IMR-90 (cell line): ENCODE measurements at places on chromosomes 7 and 10. TPM values are rescaled to one million over a fixed set of nuclear protein-coding genes. Genes with fewer than 3 reads are reported as not detected.

DNA sequence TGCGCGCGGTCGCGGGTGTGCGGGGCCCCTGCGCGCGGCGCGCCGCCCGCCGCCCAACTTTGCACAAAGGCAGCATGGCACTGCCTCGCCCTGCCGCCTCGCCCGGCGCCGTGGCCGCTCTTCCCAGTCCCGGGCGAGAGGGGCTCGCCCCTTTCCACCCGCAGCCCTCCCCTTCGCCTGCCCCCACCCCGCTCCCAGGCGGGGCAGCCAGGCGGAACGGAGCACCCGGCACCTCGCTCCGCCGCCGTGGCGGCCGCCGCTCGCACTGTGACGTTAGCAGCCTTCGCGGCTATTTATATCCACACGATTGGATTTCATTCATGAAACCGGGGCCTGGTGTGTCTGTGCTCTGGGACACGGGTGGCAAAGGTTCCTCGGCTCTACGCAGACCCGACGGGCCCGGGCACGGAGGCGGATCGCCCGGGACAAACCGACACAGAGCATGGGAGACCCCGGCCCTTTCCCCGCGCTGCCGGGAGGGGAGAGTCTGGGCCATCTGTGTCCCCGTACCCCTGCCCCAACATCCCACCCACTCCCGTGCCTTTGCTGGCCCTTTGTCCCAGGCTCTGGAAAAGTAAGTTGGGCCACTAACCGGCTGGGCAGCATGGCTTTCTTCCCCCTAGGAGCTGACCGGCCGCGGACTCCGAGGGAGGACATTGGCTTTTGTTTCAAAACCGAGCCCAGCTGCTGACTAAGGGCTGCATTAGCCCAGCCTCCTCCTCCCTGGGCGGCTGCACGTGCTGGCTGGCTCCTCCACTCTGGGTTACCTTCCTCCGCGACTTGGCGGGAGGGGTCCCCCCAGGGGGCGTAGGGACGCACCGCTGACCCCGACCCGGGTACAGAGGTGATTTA is at the start of gene RHOBTB1:
RHOBTB1 (minus strand) TSS at position 128 of the 852 bp plus-strand sequence. CDS start 32,643 bp downstream, outside the sequence.
- H3K4me1 ChIP-seq, result peaks cover 2% of the 10 kb centered on the region; the same call in 1 of the 2 replicates
- H3K36me3 ChIP-seq, result peaks cover 1% of the 10 kb centered on the region; the same call in 1 of the 2 replicates
- peak; percentile 83 for DNase-seq

GRCh38 chr10:61903928-61904344 is 2.4 kb downstream of the ARID5B start:
- H3K27ac ChIP-seq, result peak overlapping the region; percentile 99
- peaks cover 4% of the 10 kb centered on the region; the same call in 1 of the 2 replicates for H3K36me3 ChIP-seq
- no peaks in the 10 kb centered on the region for H3K27me3 ChIP-seq
- peaks cover 4% of the 10 kb centered on the region for H3K4me1 ChIP-seq
- DNase-seq, result peak; percentile 19

DNA sequence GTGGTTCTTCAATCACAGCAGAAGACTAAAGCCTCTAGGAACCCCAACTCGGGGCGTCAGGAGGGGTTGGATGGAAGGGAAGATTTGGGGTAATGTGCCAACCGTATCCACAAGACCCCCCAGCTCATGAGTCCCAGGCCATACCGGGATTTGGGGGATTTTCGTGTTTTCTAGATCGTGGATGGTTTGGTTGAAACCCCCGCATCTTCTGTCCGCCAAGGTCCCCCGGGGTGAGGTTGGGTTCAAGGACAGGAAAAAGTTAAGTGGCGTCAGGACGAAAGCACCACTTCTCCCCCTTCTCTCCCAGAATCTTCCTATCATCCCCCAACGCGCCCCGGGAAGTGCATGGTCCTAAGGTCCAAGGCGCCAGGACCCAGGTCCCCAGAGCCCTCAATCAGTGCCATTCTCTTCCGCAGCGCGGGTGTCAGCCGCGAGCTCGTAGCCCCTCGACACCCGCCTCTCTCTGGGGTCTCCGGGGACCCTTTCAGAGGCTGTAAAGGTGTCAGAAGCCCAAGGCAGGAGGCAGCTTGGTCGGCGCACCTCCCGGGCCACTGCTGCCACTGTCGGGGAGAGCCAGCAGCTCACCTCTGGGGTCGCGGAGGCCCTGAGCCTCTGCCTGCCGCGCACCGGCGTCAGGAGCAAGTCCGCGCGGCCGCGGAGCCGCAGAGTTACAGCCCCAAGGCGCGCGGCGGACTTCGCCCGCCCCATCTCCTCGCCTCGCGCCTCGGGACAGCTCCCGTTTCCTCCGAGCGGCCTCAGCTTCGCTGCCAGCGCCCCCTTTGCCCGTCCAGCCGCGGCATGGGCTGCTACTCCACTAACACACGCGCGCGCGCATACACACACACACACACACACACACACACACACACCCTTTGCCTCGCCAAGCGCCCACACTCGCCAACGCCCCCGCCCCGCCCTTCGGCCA is 1.5 kb downstream of the MKX start:
- H3K4me1 ChIP-seq, result peaks cover 3% of the 10 kb centered on the region; the same call in 1 of the 2 replicates
- no peaks in the 10 kb centered on the region for H3K36me3 ChIP-seq
- H3K4me3 ChIP-seq, result peak overlapping the region; percentile 33
- peak; percentile 26 for DNase-seq
- H3K27me3 ChIP-seq, result peaks cover 54% of the 10 kb centered on the region

DNA sequence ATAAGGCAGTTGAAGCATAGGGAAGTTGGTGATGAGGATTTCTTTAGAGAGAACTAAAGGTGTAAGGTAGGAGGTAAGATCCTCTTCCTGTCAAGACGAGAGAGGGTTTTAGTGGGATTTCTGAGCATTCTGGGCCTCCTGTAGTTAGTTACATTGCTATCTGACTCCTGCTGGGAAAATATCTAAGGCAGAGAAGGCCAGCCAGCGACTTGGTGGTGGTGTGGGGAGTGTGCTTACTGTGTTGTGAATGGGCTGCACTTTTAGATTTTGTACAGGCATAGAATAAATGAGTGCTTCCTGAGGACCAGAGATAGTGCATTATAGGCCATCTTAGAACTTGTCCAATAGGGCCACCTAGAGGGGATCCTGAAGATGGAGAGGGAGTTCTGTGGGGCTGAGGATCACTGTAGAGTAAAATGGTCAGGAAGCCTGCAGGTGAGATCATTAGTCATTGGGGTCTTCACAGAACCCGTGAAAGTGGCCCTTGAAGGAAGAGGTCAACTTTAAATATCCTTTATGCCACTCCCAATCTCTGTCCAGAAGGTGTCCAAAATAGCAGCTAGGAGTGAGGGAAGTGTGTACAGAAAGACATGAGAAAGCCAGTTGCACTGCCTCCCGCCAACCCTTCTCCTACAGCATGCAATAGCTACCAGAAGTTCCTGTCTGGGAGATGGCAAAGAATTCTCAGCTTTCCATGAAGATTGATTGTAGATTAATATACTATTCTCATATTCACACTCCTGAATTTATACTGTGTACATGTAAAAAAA is 266.6 kb downstream of the POLR1F start:
- peak; percentile 75 for DNase-seq
- H3K36me3 ChIP-seq, result no peaks in the 10 kb centered on the region
- H3K27ac ChIP-seq, result no peak overlapping the region
- H3K27me3 ChIP-seq, result no peaks in the 10 kb centered on the region

DNA sequence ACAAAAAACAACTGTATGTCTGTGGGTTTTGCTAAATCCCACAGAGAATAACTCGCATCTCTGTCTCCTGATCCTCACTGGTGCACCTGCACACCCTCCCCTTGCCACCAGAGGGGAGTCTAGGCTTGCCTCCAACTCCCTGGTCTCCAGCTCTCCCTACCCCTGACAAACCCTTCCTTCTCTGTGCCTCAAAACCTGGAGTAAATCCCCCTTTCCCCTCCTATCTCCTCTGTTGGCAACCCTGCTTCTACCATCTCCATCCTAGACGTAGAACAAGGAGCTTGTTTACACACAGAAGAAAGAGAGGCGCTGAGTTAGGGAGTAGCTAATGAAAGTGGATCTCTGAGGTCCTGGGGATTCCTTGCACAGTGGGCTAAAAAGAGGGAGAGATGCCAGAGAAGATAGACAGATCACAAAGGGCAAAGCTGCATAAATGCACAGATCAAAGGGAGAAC is 6.0 kb downstream of the MBLAC1 start:
- H3K4me1 ChIP-seq, result peaks cover 2% of the 10 kb centered on the region; the same call in 1 of the 2 replicates
- H3K27me3 ChIP-seq, result peaks cover 2% of the 10 kb centered on the region; the same call in 1 of the 2 replicates
- H3K36me3 ChIP-seq, result no peaks in the 10 kb centered on the region
- H3K4me3 ChIP-seq, result no peak overlapping the region
- no peak overlapping the region for H3K27ac ChIP-seq

- no peaks in the 10 kb centered on the region for H3K36me3 ChIP-seq
- no peak for DNase-seq
- H3K27me3 ChIP-seq, result no peaks in the 10 kb centered on the region; the same call in 1 of the 2 replicates
- no peak overlapping the region for H3K27ac ChIP-seq
Observed at GRCh38 chr10:32159264-32159663, 103.0 kb upstream of the KIF5B start.

- H3K4me1 ChIP-seq, result peaks cover 39% of the 10 kb centered on the region
- H3K36me3 ChIP-seq, result peaks cover 18% of the 10 kb centered on the region
- H3K27ac ChIP-seq, result no peak overlapping the region
- no peaks in the 10 kb centered on the region for H3K27me3 ChIP-seq
- no peak overlapping the region for H3K4me3 ChIP-seq
Observed at GRCh38 chr7:139758388-139758787, 19.4 kb downstream of the HIPK2 start.

- no peaks in the 10 kb centered on the region for H3K36me3 ChIP-seq
- H3K27ac ChIP-seq, result no peak overlapping the region
- no peak overlapping the region for H3K4me3 ChIP-seq
- H3K4me1 ChIP-seq, result no peaks in the 10 kb centered on the region
- H3K27me3 ChIP-seq, result no peaks in the 10 kb centered on the region
Observed at GRCh38 chr10:124612611-124613498, 131.3 kb downstream of the FAM53B start.

GRCh38 chr7:130891254-130892094 is 157.5 kb upstream of the KLF14 start:
- DNase-seq, result peak; percentile 96
- peak overlapping the region; percentile 0; the same call in 1 of the 2 replicates for H3K4me3 ChIP-seq
- H3K27me3 ChIP-seq, result no peaks in the 10 kb centered on the region
- H3K4me1 ChIP-seq, result peaks cover 48% of the 10 kb centered on the region
- peaks cover 53% of the 10 kb centered on the region for H3K36me3 ChIP-seq

- no peak overlapping the region for H3K4me3 ChIP-seq
- peak overlapping the region; percentile 81 for H3K27ac ChIP-seq
- H3K27me3 ChIP-seq, result no peaks in the 10 kb centered on the region
- H3K4me1 ChIP-seq, result peaks cover 13% of the 10 kb centered on the region
- no peaks in the 10 kb centered on the region for H3K36me3 ChIP-seq
Observed at GRCh38 chr10:101879456-101880231, 36.0 kb upstream of the KCNIP2 start.

DNA sequence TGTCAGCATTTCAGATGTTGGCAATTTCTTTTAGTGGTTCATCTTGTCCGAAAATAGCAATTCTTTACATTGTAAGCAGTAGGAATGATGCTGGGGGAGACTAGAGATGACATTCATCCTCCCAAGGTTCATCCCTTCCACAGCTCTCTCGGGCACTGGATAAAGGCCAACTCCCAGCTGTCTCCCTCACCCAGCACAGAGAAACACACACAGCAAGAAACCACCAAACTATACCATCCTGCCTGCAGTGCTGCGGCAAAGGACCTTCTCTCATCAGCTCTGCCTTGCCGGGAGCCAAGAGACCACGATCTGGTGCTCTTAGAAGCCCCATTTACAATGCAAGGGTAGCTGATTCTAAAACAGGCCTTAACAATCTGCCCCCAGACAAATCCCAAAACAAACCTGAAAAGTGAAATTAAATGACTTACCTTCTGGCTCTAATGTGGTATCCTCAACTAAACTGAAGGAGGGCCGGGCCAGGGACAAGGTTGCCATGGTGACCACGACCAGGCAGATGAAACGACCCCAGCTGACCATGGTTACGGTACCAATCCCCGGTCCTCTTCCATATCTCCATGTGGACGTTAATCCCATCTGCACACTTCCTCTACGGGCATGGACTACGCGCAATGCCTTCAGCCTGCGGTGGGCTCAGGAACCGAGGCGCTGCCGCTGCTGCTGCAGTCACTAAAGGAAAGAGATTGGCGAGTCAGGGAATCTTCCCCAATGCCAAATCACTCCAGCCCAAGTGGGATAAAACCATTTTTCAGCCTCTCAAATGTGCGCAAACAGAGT is 4.8 kb downstream of the FGFR2 start:
- H3K27me3 ChIP-seq, result peaks cover 18% of the 10 kb centered on the region
- H3K4me3 ChIP-seq, result no peak overlapping the region
- no peak overlapping the region for H3K27ac ChIP-seq
- DNase-seq, result no peak

- no peak overlapping the region for H3K27ac ChIP-seq
- H3K36me3 ChIP-seq, result no peaks in the 10 kb centered on the region
- no peak overlapping the region for H3K4me3 ChIP-seq
- H3K27me3 ChIP-seq, result no peaks in the 10 kb centered on the region
Observed at GRCh38 chr10:123858077-123858681, 33.4 kb downstream of the CPXM2 start.

The COL17A1 gene
- 0.18 and 0.83 TPM in 2 replicates for total RNA-seq
